ENCODE measurements at places on chromosomes 3 and 15. TPM values are rescaled to one million over a fixed set of nuclear protein-coding genes. Genes with fewer than 3 reads are reported as not detected.
A peak's percentile ranks its signal among the peaks of the same experiment; 100 is the strongest.

The UPK1B gene
- total RNA-seq, result not detected

DNA sequence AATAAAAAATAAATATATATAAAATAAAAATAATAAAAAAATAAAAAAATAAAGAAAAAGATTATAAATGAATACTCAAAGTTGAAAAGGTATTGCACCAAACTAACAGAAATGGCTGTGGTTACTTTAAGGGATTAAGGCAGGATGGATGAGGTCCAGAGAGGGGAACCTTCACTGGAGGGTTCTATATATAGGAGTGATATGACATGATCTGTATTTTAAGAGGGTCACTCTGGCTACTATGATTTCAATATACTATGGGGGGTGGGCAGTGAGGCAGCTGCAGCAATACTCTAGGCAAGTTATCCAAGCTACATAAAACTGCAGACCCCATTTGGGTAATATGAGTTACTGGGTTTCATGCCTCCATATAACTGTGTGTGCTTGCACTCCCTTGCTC lies 24.6 kb downstream of the ACAD11 start:
- DNase-seq, result no peak

The RGMA gene
- total RNA-seq, result 2.6 TPM

The OSTN gene
- not detected for total RNA-seq

DNA sequence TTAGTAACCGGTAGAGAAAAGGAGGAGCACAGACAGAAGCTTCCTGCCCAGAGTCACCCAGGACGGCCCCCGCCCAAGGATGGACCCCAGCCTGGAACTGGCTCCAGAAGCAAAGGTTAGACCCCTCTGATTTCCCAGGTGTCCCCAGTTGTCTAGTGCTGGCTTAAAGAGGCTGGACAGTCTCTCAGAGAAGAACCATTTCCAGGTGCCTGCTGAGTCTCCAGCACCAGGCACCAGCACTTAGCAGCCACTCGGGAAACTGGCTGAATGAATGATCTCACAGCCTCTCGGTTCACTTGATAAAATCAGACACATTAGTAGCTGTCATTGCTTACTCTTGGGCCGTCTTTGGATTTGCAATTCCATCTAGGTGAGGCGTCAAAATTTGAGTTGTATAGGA lies 139.7 kb upstream of the HES1 start:
- no peak for DNase-seq

DNA sequence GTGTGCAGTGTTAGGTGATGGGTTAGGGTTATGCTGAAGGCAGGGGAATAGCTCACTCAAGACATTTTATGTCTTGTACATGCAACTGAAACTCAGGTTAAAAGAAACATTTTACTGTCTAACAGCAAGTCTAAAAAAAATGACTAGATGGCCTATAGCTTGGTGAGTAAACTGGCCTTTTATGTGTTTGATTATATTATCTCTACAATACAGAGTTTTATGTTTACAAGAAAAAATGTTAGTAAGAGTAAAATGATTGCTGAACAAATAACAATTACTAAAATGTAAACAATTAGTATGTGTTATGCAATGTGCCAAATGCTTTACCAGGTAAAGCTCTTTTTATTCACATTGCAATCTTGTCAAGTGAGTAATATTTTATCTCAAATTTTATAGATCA lies 1039.6 kb downstream of the ROBO2 start:
- no peak for DNase-seq

GRCh38 chr3:184788751-184789150 lies 23.2 kb upstream of the VPS8 start:
- no peak for DNase-seq

DNA sequence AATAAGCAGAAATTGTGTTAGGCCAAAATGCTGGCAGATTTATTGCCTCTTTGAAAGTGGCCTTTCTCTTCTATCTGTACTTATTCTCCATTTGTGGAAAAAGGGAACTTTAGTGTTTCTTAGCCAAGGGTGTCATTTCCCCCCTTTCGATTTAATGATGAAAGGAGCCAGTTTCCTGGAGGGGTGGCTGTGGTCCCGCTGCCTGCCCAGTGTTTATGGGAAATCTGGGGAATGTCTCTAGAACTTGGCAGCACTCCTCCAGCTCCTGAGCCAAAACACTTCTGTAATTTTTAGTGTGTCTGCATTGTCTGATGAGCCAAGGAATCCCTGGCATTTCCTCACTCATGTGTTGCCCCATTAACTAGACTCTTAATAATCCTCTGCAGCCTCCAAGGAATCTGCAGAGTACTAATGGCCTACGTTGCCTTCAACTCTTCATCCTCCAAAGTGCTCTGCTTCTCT lies 448.8 kb downstream of the GRM7 start:
- DNase-seq, result peak; percentile 12

DNA sequence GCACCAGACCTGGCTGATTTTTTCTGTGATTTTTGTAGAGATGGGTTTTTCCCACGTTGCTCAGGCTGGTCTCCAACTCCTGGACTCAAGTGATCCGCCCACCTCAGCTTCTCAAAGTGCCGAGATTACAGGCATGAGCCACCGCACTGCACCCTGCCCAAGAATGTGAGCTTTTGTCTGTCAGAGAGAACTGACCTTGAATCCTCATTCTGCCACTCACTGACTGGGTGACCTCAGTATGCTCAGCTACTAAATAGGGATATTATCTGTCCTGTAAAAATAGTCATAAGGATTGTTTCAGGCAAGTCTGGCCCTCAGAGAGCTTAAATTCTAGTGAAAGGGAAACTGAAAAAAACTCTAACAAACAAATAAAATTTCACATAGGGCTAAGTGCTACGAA lies 2.1 kb upstream of the RFT1 start:
- DNase-seq, result no peak

The EXD1 gene
- total RNA-seq, result 0.03 TPM

- DNase-seq, result peak; percentile 91
These were observed 21.9 kb downstream of the ABTB1 start for GRCh38 chr3:127694467-127695215.

- DNase-seq, result no peak
These were observed 39.9 kb downstream of the GALNT15 start for GRCh38 chr3:16214366-16214765.

DNA sequence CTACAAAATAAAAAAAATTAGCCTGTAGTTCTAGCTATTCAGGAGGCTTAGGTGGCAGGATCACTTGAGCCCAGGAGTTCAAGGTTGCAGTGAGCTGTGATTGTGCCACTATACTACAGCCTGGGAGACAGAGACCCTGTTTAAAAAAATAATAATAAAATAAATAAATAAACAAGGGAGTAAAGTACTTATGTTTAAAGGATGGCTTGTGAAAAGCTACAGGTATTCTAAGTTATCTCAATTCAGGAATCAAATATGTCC lies 74.2 kb downstream of the ANKRD28 start:
- no peak for DNase-seq

DNA sequence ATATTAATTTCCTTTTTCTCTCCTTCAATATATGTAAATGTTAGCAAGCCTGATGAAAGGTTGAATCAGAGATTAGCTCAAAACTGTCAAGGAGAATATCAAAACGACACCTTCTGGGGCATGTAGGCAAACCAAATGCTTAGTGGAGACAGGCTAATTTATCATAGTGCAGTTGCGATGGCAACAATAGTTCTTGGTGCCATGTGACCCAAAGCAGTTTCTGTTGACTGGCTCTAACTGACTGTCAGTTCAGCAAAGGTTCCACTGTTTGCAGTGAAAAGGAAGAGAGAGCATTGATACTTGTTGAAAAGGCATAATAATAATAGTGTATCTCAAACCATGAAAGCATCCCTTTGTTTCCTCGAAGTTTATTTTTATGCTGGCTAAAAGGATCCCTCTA lies 513.9 kb downstream of the NLGN1 start:
- peak; percentile 59 for DNase-seq

DNA sequence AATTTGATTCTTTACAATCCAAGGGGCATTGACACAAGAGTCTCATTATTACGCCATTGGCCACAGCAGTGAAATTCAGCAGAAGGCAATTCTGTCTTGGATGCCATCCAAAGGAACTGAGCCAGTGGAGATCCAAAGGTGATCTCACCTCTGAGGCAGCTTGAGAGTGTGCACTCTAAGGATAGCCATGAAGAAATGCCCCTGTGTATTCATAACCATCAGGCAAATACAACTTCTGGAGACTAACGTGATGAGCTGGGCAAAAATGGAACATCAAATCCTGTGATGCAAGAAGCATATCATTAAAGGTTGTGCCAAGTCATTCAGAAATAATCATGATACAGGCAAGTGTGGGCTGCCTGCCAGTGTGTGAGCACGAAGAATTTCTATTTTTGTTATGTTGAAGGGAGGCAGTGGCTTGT lies 41.4 kb downstream of the ROBO2 start:
- DNase-seq, result peak; percentile 93

- DNase-seq, result no peak
These were observed 168.6 kb downstream of the SEMA6D start for GRCh38 chr15:47885920-47886319.

- no peak for DNase-seq
These were observed 129.5 kb downstream of the KCNMB2 start for GRCh38 chr3:178665747-178666146.

GRCh38 chr3:197297002-197297401 lies 1.4 kb downstream of the DLG1 start:
- peak; percentile 37 for DNase-seq

DNA sequence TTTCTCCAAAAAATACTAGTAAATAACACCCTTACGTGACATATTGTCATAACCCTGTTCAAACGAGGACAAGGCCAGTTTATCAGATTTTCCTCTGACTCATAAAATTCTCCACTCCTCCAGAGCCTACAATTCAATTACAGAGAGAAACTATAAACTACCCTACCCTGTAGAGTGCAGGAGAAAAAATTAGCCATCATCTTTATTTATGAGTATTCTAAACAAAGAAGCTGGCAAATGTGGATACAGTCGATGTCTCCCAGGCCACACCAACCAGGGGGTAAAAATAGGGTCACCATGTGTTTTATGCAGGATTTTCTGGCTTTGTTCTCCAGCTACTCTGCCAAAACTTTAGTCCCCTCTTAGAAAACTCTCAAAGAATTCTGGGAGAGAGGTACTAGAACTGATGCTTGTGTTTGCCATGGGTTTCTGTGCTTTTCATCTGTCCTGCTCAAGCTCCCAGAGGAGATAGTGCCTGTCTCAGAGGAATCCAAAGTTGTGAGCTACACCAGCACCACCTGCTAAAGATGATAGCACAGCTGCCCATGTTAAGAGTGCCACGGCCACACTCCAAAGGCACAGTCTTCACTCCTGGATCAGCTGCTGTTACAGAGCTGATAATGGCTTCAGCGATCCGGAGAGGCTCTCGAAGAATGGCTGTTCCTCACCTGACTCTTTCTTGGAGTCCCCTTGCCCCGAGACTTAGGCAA lies 150.2 kb downstream of the IMPG2 start:
- no peak for DNase-seq

DNA sequence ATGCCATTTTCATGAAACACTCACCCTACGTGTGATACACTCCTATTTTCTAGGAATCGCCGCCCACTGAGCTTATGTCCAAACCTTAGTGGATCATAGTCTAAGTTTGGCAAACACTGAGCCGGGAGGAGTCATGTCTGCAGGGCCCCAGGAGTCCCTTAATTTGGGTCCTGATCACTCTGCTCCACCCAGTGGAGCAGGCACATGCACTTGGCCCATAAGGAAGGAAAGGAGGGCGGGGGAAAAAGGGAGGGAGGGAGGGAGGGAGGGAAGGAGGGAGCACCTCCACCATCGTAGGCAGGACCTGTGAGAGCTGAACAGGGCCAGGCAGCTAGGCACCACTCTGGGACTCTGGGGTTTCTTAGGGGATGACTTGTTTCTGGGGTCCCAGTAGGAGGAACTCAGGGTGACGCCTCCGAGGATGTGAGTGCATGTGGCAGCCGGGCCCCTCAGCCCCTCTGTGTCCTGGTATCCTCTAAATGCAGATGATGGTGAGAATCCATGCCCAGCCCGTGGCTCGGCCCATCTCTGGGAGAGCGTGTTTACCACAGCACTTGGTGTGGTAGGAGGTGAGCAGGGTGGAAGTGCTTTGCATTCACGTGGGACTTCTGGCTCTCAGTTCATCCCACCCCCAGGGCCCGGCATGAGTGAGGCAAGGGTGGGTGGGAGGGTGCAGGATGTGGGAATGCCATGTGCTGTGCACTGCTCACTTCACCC lies 109.4 kb downstream of the KLF13 start:
- DNase-seq, result no peak

GRCh38 chr3:16147220-16147994 lies 27.1 kb upstream of the GALNT15 start:
- no peak for DNase-seq

DNA sequence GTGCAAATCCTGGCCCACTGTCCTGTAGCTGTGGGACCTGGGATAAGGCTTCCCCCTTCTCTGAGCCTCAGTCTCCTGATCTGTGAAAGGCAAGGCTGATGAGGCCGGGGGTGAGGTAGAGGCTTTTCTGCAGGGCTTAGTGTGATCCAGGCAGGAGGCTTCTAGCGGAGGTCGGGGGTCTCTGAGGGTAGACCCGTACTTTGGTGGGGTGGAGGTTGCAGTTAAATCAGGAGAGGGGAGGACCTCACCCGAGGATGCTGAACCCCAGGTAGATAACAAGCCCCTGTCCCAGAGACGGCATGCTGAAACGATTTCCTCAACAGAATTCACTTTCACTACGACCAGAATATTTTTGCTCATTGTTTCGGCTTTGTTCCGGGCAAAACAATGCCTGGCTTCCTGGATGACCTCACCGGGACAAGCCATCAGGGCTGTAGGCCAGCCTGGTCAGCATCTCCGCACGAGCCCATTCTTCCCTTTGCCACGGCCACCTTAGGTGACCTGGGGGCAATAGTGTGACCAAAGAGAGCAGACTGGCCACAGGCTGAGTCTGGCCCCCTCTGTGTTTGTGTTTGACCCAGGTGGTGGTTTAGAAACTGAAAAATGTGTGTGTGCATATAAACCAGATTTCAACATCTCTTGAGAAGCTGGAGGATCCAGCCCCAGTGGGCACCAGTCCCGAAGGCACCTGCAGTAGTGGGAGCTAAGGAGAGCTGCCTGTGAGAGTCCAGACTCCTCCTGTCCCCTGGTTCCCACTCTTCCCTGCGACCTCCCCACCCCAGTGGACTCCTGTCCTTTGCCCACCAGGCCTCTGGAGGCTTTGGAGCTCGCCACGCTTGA lies 33.0 kb downstream of the SLC6A6 start:
- no peak for DNase-seq

The MYO1E gene
- total RNA-seq, result 3.6 TPM

DNA sequence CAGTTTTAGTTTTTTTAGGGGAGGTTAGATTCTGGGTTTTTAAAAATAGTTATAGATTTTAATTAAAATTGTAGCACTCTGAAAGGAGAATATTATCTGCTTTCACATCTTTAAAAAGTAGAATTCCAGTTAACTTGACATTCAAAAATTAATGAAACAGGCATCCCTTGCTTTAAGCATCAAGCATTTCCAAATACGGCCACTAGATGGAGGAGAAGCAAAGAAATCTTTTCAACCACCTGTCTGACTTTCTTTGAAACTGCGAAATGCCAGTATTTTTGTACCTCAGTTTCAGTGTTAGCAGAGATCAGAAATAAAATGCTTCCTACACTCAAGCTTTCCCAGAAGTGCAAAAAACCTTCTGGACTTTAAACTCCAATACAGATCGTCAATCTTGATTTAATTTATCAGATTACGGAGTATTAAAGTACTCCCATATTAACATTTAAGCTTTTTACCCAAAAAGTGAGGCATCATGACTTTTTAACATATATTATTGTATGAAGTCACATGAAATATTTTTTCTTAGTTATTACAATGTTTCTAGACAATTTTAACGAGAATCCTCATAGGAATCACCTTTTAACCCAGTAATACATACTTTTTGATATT lies 153.3 kb downstream of the P3H2 start:
- peak; percentile 42 for DNase-seq

Data from G401 (cell line).